Colonic mucosa (tissue), 4 donors: ENCODE measurements at places on chromosomes 7 and 10. TPM values are rescaled to one million over a fixed set of nuclear protein-coding genes. Genes with fewer than 3 reads are reported as not detected.

CDH23 gene
- total RNA-seq: 1.4 TPM

HHEX gene
- 7.1 TPM for total RNA-seq

SFMBT2 gene
- 2.3 TPM for total RNA-seq

NUTM2D gene
- total RNA-seq: 1.8 TPM

CNPY1 gene
- not detected for total RNA-seq

CFAP70 gene
- total RNA-seq: 0.72 TPM

FKBP6 gene
- total RNA-seq: not detected

ITGA8 gene
- 3.5 TPM for total RNA-seq

SUN1 gene
- total RNA-seq: 158 TPM

ASZ1 gene
- total RNA-seq: not detected

CALHM1 gene
- total RNA-seq: not detected

ADCYAP1R1 gene
- 0.37 TPM for total RNA-seq

GRCh38 chr10:17989908-17990767, 38.4 kb downstream of the SLC39A12 start:
- no peak for DNase-seq

- peak; percentile 48 for DNase-seq
Measured at GRCh38 chr7:101507791-101508252, 121.3 kb downstream of the MYL10 start.

GRCh38 chr10:44016589-44017482, 368.1 kb downstream of the CXCL12 start:
- DNase-seq: no peak

GRCh38 chr7:155881471-155882350, 69.4 kb upstream of the SHH start:
- no peak for DNase-seq

GRCh38 chr10:35259769-35260397, 76.4 kb upstream of the CCNY start:
- no peak for DNase-seq

- DNase-seq: peak; percentile 21
Measured at GRCh38 chr10:113362645-113363091, 190.2 kb upstream of the HABP2 start.

DNA sequence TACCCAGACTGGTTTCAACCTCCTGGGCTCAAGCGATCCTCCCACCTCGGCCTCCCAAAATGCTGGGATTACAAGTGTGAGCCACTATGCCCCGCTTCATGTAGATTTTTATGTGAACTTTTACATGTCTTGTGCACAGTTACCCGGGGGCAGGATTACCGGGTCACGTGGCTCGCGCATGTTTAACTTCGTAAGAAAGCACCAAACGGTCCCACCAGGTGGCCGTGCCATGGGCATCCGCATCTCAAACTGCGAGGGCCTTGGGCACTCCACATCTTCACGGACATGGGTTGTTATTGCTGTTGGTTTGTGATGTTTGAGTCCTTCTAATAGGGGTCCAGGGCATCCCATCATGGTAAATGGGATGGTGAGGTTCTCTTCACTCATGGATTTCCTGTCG, 636.6 kb upstream of the FOXK1 start:
- DNase-seq: no peak

- no peak for DNase-seq
Measured at GRCh38 chr7:123705211-123705901, 43.4 kb downstream of the WASL start.

DNA sequence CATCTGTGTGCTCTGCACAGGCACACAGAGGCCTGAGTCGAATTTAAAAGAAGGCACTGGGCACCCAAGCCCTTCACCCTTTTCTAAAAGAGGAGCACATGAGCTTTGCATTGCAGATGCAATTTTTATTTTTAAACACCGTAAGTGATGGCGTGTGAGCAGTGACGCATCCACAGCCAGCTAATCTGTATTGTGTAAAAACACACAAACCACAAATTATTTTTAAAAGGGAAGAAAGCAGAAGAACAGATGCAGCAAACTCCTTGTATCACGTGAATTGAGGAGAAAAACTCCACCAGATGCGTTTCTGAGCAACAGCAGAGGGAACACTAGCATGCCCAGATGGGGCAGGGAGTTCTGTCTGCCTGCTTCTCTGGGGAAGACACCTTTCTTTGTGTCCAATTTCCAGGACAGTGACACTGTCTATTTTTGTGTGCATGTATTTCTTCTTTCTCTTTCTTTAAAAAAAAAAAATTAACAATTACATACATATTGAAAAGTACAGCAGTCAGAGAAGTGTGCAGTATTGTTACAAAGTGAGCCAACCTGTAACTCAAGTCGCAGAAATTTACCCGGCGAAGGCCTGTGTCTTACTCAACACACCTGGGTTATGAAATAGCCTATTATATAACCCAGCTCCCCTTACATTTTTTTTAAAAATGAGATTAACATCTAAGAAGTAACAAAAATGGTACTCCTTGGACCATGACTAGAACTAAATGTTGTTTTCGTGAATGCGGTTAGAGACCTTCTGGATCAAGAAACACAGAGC, 39.2 kb downstream of the EEPD1 start:
- no peak for DNase-seq

DNA sequence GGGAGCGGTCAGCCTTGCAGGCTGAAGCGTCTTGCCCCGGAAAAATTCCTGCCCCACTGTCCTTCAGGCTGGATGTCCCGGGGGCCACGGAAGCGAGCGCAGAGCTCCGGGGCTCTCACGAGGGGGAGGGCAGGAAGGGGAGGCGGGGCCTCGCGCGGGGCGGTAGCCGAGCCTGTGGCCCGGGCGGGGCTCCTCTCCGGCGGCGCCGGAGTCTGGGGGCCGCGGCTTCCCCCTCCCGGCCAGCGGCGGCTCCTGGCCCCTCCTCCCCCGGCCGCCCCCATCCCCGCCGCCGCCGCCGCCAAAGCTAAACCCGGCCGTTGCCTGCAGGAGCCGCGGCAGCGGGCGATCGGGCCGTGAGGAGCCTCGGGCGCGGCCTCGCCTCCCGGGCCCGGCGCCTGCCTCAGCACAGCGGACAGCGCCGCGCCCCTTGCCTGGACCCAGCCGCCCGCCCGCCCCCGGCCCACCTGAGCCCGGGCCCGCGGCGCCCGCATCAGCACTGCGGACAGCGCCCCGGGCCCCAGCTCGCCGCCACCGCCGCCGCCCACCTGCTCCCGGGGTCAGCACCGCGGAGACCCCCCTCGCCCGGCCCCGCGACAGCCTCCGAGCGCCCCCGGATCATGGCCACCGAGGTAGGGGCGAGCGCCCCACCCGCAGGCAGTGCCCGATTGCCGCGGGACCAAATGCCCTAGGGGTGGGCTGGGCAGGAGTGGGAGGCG, at the start of gene GOLGA7B:
Gene GOLGA7B, plus strand, starts transcription at position 157 of the 716 bp plus-strand sequence. Its CDS starts 461 bp downstream, at position 618.
- DNase-seq: peak; percentile 43

- DNase-seq: no peak
Measured at GRCh38 chr7:115920367-115920766, 110.2 kb downstream of the TFEC start.

GRCh38 chr10:18689498-18689897, 30.3 kb downstream of the ARL5B start:
- no peak for DNase-seq

GRCh38 chr7:46386428-46387399, 465.6 kb upstream of the IGFBP3 start:
- no peak for DNase-seq

DNA sequence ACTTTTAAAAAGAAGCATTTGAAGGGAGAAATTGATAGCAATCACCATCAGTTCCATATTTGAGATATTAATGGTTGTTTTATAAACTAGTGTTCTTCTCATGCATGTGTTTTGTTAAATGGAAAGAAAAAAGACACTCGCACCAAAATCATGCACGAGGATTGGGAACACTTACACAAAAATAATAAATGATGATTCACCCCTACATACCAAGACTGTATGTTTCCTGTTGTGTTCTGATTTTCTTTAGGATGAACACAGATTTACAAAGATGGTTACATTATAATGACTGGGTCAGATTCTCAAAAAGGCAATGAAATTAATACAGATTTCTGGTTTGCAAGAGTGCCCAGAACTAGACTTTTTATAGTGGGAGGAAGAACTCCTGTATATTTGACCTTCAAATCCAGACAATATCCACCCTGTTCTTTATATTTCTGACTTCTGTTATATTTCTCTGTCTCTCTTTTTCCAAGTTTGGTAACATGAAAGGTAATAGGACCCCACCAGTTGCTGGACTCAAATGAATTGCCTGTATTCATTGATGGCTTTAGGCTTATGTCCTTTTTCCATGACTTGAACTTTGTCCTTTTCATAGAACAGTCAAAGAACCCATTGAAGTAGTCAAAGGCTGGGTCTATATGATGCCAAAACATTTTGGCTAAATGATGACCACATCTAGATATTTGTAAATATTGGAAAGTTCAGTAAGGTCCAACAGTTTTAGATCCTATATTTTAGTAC, 54.4 kb downstream of the SEMA3A start:
- no peak for DNase-seq

- no peak for DNase-seq
Measured at GRCh38 chr10:113609704-113610108, 54.1 kb downstream of the NRAP start.

GRCh38 chr7:29565634-29565981, 2.0 kb downstream of the PRR15 start:
- no peak for DNase-seq

DNA sequence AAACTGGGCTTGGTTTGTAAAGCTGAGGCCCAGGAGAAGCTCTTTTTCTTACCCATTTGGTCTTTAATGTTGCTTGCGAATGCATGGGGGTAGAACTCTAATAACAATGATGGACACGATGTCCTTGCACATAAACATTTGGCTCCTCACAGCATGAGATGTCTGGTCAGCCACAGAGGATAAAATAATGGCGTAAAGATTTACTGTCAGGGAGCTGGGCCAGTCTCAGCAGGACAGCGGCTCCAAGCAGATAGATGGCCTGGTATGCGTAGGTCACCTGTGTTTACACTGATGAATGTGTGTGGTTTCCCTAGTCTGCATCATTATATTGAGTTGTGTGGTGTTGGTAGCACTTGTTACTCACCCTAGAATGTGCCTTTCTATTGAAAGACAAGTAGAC, 537.4 kb downstream of the CNTNAP2 start:
- DNase-seq: no peak

DNA sequence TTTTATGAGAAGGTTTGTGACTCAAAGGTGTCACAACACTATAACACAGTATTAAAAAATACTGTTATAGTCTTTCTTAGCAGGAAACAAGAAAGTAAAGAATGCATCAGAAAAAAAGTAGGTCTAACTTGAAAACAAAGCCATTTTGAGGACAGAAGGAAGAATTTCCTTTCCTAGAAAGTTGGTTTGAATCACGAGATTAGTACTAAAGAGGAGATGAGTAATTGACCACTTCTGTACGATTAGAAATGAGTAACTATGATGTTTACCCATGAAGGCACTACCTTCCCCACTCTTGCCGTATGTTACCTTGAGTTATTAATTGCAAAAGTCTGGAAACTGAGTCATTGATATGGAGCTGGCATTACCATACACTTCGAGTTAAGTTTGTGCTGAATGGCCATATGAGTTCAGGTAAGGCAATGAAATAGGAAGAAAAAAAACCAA, 65.2 kb downstream of the FAM185A start:
- no peak for DNase-seq

- no peak for DNase-seq
Measured at GRCh38 chr7:28654110-28654509, 241.8 kb downstream of the CREB5 start.

DNA sequence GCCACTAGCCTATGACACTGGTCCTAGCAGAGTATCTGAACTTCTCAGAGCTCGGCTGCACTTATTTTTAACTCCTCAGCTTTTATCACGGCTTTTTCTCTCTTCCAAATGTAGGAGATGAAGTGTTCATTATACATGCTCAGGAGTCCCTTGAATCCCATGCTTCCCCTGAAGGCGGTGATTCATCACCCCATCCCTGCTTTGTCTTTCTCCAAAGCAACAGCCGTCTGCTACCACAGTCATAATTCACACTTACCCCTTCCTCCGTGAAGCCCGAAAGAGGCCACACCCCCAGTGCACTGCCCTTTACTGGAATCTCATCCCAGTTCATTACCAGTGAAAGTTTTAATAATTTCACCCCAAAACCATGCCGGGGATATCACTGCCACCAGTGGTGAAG, 301.5 kb upstream of the SHH start:
- DNase-seq: no peak

DNA sequence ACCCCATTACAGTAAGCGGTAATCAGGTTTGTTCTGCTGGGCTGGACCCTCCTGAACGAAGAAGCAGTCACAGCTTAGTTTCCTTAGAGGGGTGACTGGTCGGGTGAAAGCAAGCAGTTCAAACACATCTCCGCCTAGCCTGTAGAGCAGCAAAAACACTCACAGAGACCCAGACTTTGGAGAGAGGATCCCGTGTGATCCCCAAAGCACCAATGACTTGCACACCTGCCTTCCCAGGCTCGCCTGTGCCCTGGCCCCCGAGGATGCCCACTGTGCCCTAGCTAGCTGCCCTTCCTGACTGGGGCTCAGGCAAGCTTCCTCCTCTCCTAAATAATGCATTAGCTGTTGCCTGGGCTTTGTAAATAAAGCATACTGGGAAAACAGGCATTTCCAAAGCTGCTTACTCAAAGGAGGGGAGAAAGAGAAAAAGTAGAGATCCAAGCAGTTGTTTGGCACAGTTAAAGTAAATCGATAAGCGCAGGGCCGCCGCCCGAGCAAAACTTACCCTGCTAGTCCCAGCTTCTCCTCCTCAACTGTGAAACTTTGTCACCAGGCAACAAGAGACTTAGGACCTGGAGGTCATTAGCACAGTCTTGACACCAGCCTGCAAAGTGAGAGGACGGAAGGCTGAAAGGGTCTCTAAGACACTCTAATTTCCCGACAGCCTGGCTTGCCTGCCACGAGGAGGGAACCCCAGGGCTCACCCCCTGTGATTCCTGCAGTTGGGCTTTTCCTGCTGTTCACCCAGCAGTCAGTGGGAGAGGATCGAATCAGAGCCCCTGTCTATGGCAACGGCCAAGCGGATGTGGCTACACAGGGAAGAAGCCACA, 4.8 kb downstream of the LRRC18 start:
- no peak for DNase-seq

DNA sequence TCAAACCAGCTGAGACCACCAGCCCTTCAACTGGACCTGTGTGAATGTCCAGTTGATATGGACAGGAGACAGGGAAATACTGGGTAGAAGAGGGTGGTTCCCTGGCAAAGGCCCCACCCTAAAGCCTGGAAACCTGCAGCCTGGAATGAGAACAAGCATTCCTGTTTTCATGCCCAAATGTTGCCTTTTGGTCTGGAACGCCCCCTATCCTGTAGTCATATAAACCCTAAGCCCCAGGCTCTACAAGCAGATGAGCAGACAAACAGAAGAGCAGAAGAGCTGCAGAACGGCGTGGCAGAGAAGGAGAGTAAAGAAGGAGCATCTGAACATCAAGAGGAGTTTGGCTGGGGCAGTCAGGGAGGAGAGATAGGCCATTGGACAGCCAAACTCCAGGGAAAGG, 38.4 kb downstream of the SYPL1 start:
- DNase-seq: no peak

DNA sequence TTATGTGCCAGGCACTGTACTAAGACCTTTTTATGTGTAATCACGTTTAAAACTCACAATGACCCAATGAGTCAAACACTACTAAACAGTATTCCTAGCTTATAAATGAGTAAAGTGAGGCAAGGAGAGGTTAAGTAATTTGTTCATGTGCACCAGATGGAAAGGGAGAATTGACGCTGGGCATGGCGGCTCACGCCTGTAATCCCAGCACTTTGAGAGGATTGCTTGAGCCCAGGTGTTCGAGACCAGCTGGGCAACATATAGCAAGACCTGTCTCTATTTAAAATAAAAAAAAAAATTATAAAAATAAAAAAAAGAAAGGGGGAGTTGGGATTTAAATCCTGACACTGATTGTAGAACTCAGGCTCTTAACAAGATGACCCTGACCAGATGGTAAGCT, 46.7 kb upstream of the DLG5 start:
- DNase-seq: no peak

GRCh38 chr7:45147858-45148652, 9.5 kb upstream of the RAMP3 start:
- no peak for DNase-seq

- DNase-seq: no peak
Measured at GRCh38 chr10:124388476-124388822, 30.3 kb downstream of the OAT start.
